Cardiac muscle cell (in vitro differentiated cells and primary cell): ENCODE measurements at places on chromosomes 6 and 20. TPM values are rescaled to one million over a fixed set of nuclear protein-coding genes. Genes with fewer than 3 reads are reported as not detected.

DNA sequence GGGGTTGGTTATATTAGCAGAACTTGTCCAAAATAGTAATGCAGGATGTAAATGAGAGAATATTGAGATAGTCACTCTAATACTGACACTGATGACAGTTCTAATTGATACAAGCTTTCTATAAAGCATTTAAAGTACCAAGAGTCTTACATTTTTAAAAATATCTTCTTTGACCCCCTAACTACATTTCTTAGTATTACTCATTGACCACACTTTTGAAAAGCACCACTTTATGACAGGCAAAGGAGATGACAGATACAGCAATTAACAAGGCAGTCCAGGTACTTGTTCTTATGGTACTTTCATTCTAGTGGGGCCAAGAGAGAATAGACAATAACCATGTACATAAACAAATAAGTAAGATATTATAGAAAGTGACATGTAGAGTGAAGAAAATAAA, 139.4 kb upstream of the EYA4 start:
- H3K4me3 ChIP-seq = no peak overlapping the region
- H3K36me3 ChIP-seq = no peaks in the 10 kb centered on the region
- no peak overlapping the region for H3K27ac ChIP-seq
- no peak for DNase-seq
- no peaks in the 10 kb centered on the region for H3K4me1 ChIP-seq

DNA sequence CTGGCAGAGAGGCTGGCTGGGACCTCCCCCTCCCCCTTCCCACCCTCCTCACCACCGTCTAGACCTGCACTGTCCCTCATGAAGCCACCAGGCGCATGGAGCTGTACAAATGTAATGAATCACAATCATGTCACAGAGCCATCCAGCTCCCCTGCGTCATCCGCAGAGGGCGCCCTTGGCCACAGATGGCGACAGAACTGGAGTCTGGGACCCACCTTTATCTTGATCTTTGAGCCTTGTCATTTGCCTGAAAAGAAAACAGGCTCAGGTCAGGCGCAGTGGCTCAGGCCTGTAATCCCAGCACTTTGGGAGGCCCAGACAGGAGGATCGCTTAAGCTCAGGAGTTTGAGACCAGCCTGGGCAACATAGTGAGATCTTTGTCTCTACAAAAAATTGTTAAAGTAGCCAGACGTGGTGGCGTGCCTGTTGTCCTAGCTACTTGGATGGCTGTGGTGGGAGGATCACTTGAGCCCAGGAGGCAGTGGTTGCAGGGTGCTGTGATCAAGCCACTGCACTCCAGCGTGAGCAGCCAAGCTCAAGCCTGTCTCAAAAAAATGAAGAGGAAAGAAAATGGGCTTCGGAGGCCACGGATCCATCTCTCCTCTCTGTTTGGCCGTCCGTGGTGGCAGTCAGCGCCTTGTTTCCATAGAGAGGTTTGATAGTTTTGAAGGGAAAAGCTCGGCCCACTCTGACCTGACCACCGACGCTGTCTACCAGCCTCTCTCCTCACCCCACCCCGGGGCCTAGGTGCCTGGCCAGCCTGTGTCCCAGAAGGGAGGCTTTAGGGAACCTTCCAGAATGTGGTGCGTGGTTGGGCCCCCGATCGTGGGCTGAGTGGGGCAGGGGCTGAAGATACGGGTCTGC, 6.2 kb downstream of the COL9A3 start:
- no peak overlapping the region for H3K27ac ChIP-seq
- H3K36me3 ChIP-seq = no peaks in the 10 kb centered on the region
- no peak for DNase-seq

DNA sequence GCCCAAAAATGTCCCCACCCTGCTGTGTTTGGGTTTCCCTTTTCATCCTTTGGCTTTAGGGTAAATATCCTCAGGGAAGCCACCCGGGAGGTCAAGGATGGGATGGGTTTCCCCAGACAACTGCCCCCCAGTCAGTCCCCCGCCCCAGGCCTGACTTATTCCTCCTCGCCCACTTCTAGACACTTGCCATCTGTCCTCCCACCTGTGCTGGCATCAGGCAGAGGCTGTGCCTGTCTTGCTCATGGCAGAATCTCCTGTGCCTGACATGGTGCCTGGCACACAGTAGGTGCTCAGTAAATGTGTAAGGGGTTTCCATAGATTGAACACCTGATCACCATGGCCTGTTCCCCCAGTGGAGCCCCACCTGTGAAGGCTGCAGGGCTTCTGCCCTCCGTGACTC, 141.8 kb downstream of the PHACTR3 start:
- no peak overlapping the region for H3K4me3 ChIP-seq
- H3K4me1 ChIP-seq = no peaks in the 10 kb centered on the region
- DNase-seq = no peak
- H3K27me3 ChIP-seq = no peaks in the 10 kb centered on the region
- H3K27ac ChIP-seq = no peak overlapping the region

The CNBD2 gene
- polyA plus RNA-seq = 0.82 TPM in 1 of 2 replicates, not detected in the other
